ENCODE measurements at places on chromosomes 7 and 10. TPM values are rescaled to one million over a fixed set of nuclear protein-coding genes. Genes with fewer than 3 reads are reported as not detected.

Gene EBF3
- not detected for total RNA-seq

Gene GBX1
- total RNA-seq: not detected

Gene GIMAP7
- 16.5 TPM for total RNA-seq

GRCh38 chr7:68078157-68078710 is 1081.6 kb downstream of the TYW1 start:
- DNase-seq: no peak

DNA sequence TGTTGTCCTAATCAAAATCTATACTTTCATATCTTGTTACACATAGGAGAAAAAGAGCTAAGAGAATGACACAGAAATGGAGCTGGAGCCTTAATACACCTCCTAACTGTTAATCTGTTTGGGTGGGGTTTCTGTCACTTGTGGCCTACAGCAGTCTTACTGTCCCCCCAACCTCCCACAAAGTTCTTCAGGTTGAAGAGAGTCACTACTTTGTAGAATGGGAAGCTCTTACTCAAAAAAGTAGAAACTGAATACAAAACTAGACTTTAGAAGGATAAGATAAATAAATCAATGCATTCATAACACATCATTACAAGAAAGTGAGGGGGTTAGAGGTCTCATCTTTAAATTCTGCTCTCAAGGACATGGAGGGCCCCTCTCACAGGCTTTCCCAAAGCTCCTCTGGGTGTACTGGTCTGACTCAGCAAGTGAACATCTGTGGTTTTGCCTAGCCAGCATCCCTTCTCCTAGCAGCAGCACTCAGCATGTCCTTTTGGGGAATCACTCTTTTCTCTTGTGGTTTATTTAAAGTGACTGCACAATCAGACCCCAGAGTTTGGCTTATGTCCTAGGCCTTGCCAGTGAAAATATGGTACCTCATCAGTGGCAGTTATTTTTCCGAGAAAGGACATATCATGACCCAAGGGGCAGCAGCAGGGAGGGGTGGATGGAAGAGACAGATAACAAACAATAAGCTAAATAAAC is 2.0 kb upstream of the BLVRA start:
- no peak for DNase-seq

- peak; percentile 47 for DNase-seq
Measured at GRCh38 chr7:27185854-27186667, 1.0 kb upstream of the HOXA11 start.

GRCh38 chr7:73786588-73786987 is 16.5 kb upstream of the CLDN3 start:
- DNase-seq: no peak

Measured in Peyer's patch (tissue), 4 donors.